CD4-positive, alpha-beta T cell treated with Interleukin-6 at 100 ng/mL for 8 hours (primary cell): ENCODE measurements at places on chromosomes 4 and X.

DNA sequence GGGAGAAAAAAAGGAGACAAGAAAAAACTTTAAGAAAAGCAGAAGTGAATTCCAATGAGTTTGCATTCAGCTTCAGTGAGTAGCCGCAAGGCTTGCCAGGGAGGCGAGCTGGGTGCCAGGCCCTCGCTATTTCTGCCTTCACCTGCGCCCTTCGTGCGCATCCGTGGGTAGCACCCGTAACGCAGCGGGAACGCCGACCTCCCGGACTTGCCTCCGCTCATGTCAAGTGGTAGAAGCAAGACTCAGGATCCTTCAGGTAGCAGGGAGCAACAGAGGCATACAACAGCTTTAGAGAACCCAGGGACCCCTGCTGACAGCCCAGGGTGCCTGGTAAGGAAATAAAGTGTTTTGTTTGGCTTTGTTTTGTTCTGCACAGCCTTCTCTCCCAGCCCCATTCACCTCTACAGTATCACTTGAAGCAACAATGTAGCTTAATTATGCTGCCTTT lies 140.0 kb upstream of the BCOR start:
- DNase-seq = no peak

- peak; percentile 75 for DNase-seq
Observed at GRCh38 chr4:10461091-10461849, 4.0 kb upstream of the ZNF518B start.

DNA sequence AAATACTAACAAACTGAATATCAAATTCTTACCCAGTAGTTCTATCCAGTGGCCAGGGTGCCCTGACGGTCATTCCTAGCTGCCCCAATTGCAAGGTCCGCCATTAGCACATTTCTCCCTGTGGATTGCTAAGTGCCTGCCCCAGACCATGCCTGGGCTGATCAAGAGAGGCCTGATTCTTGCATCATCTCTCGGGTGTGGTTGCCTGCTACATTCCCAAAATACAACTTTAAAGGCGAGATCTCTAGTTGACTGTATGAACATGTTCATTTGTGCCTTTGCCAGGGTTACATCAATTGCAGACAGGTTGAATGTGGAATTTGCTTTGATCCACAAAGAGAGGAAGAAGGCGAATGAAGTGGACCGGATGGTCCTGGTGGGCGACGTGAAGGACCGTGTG lies 28.0 kb downstream of the PRPS2 start:
- DNase-seq = no peak

GRCh38 chr4:38132107-38132673 lies 172.0 kb downstream of the PTTG2 start:
- DNase-seq = peak; percentile 75
